ENCODE measurements at places on chromosomes 13 and 19.

- peak; percentile 74 for DNase-seq
These were observed 60.5 kb downstream of the MAP4K1 start for GRCh38 chr19:38557205-38557799.

DNA sequence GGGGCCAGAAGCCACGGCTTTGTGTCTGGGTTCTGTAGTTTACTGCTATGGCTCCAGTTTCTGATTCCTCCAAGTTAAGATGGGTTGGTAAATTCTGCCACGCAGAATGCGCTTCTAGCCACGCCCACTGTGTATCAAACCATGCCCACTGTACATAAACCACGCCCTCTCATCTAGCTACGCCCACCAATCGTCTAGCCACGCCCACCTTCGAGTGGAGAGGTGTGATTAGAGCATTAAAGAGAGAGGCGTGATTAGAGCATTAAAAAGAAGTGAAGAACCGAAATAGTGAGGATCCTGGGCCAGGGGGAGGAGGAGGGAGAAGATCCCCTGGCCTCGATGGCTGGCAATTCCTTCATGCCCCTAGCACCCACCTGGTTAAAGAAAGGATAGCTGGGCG, 43.7 kb upstream of the ADGRE5 start:
- peak; percentile 81 for DNase-seq

DNA sequence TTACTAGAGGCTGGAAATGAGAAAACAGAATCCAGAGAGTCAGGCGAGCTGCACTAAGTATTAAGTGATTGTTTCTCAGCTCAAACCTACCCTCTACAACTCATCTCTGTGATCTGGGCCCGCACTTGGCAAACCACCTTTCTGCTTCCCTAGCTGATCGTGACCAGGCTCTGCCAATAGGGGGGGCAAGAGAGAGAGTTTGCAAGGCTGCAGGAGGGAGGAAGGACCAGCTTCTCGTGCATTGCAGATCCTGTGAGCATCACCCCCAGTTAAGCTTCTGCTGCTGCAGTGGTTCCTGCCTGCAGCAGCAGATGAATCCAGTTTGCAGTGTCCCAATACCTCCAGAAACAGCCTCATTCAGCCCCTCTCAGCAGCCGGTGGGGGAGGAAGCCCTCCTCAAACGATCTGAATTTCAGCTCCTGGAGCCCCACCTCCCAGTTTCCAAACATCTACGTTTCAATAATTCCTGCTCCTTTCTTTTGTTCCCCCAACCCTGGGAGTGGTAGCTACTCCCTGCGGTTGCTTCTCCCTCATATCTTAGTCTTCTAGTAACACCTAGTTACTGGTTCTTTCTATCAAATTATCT, 20.0 kb downstream of the XRCC1 start:
- DNase-seq, result peak; percentile 71

DNA sequence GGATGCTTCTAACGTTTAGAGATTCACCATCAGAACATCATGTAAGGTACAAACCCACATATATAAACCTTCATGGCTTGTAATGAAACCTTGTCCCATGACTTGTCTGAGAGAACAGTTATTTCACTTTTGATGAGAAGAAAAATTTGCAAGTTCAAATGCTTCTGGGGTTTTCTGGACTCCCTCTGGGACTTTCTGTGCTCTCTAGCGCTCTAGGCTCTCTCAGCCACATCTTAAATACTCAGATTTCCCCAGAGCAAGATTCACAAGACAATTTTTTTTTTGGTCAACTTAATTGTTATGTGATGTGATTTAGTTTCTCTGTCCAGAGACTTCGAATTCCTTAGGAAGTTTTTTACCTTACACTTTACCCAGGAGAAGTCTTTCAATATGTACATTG, 282.8 kb upstream of the EDNRB start:
- DNase-seq, result no peak

DNA sequence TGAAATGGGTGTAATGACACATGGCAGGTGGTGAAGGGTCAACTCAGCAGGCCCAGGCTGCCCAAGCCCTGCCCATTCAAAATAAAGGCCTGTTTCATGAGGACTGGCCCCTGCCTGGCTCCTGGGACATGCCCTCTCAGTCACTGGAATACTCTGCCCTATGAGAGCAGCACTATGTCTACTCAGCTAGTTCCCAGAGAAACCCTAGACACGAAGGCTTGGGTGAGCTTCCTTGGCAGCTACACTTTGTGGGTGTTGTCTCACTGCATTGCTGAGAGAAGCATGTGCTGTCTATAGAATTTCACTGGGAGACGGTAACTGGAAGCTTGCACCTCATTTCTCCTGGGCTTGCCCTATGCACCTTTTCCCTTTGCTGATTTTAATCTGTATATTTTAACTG, 752.8 kb downstream of the LIG4 start:
- no peak for DNase-seq
